KBM-7 (cell line): ENCODE measurements at places on chromosomes 7 and 10.

DNA sequence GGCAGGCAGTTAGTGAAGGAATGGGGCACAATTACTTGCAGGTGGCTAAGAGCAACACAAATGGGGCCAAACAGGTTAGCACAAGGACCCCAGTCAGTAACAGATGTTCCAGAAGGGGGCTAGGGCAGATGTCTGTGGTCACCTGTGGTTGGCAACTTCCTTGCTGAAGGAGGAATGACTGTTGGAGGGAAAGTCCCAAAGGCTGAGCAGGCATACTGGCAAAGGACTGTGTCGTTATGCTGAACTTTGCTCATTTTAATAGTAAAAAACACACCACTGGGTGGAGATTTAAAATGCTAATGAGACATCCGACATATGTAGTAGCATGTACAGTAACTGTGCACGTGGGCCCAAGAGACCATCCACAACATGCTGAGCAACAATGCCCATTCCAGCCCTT, 511.6 kb downstream of the CALN1 start:
- no peak for DNase-seq

GRCh38 chr10:110500515-110500905, 2.8 kb downstream of the DUSP5 start:
- DNase-seq, result no peak

GRCh38 chr10:16769331-16769730, 47.9 kb downstream of the RSU1 start:
- DNase-seq, result no peak

DNA sequence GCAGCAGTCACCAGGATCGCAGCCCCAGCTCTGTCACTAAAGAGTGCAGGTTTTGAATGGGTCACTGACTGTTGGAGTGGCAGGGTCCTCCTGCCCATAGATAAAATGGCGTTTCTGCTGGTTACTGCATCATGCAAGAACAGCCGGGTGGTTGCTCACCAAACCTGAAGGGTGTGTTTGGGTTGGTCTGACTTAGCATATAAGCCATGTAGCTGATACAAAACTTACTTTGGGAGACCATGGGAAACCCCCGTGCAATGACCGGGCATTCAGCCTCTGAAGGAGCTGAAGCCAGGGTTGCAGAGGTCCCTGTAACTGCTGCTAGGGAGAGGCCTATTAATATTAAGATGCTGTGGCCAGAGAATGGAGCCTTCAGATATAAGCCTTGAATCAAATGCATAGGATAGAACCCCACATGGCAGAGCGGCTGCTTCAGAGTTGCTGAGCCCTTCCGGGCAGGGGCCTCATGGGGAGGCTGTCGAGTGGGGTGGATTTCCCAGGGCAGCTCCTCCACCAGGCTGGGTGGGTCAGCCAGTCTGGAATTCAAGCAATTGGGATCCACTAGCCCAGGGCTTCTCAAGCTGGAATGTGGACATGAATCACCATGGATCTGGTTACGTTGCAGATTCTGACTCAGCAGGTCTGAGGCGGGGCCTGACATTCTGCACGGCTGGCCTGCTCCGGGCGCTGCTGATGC, 70.9 kb upstream of the CTBP2 start:
- no peak for DNase-seq

DNA sequence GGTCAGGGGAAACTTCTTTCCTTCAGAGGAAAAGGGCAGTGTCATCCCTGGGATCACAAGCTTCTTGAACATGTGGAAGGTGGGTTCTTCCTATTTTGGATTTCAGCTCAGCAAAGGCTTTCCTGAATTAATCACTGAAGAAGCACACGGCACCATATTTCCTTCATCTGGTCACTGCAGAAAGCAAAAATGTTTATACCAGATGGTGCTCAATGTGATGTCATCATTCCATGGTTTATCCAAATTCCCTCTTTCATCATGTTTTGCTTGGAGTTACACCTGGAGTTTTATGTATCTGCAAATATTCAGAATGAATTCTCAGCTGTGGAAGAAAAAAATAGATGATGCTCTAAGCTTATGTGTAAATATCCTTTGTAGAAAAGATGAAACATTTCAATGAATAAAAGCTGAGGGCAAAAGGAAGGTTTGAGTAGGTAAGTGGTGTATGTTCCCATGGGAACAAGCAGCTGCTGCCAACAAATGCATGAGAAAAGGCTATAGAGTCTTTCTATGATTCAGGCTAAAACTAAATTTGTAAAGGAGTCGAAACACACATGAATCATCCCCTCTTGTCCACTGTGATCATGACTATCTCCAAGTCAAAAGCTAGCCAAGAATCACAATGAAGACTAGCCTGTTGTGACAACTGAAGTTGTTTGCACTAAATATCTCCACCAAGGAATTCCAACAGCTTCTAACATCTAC, 26.9 kb upstream of the BPGM start:
- no peak for DNase-seq

GRCh38 chr10:124009231-124010015, 84.0 kb downstream of the CHST15 start:
- DNase-seq, result no peak

DNA sequence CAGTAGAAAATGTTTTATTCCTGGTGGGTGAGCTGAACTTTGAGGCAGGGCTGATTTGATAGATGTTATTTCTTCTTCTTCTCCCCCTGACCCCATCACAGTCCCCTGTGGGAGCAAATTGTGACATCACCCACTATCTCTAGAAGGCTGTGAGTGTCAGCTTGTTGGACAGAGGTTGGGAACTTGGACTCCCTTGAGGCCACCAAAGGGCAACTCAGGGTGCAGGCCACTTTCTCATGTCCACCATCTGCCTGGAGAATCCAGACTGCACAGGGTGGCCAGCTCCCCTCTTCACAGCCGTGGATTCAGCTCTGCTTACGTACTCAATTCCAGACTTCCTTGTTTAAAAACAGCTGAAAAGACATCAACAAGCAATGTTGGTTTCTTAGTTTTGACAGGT, 103.0 kb downstream of the LRRC18 start:
- DNase-seq, result no peak

GRCh38 chr10:78520737-78521430, 487.2 kb downstream of the RPS24 start:
- DNase-seq, result peak; percentile 47

DNA sequence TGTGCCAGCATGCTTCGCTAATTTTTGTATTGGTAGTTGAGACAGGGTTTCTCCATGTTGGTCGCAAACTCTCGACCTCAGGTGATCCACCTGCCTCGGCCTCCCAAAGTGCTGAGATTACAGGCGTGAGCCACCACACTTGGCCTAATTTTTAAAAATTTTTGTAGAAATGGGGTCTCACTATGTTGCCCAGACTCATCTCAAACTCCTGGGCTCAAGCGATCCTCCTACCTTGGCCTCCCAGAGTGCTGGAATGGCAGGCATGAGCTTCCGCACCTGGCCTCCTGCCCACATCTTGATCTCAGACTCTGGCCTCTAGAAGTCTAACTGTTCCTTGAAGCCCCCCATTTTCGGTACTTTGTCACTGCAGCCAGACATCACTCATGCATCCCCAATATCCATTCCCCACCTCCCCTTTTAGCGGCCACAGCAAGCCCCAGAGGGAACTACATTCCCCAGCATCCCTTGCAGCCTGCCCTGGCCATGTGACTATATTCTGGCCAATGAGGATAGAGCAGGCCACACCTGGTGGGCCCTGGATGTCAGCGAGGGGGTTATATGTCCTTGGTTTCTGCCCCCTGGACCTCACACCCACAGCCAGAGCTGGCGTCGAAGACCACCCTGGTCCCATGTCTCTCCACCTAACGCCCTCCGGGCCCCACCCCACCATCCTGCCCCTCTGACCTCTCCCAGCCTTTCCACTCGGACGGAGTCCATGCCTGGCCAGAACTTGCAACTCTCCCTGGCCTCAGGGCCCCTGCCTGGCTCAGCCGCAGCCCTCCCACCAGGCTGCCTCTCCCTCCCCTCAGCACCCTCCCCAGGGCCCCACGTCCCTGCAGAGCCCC, 33.8 kb downstream of the MICALL2 start:
- DNase-seq, result no peak

DNA sequence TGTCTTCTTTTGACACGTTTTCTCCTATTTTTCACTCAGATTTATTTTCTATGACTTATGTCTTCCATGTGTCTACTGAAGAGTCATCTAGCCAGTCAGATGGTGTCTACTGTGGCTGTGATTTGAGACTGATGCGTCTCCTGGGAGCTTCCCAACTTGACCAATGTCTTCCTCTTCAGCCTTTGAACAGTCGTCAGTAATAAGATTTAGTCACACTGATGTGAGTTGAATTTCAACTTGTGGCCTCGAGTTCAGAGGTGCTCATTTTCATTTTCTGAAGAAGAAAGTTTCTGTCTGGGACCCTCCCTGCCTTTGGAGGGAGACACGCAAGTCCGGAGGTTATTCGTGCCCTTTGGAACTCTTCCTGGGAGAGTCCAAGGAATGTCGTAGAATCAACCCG, 221.9 kb upstream of the INHBA start:
- DNase-seq, result no peak

- peak; percentile 75 for DNase-seq
Measured at GRCh38 chr7:150898475-150899011, 46.2 kb downstream of the AOC1 start.

- peak; percentile 32 for DNase-seq
Measured at GRCh38 chr7:157139111-157139809, 534 bp downstream of the UBE3C start.

DNA sequence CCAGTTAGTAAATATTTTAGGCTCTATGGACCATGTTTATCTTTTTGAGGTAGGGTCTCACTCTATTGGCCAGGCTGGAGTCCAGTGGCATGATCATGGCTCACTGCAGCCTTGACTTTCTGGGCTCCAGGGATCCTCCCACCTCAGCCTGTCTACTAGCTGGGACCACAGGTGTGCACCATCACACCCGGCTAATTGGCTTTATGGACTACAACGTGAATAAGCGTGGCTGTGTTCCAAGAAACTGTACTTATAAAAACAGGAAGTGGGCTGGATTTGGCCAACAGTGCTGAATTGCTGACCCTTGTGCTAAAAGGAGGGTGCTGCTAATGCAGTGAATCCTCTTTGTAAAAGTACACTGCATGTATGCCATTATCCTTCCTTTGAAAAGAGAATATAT, 111.7 kb upstream of the CDK13 start:
- peak; percentile 56 for DNase-seq

DNA sequence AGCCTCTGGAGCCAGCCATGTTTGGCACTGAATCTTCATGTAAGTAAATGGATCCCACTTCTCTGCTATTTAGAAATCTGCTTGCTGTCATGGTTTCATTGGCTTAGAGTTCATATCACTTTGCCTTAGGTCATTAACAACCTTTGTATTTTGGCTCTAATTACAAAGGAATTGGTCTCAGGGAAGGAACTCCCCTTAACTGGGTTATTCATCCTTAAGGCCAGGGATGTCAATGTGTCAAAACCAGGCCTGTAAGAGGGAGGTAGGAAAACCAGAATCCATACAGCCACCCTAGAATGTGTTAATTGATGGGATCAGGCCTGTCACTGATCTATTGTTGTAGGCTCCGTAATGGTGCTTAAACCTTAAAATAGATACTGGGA, 67.3 kb downstream of the ST7 start:
- DNase-seq, result no peak

- no peak for DNase-seq
Measured at GRCh38 chr7:34184466-34184865, 279.1 kb downstream of the BMPER start.

DNA sequence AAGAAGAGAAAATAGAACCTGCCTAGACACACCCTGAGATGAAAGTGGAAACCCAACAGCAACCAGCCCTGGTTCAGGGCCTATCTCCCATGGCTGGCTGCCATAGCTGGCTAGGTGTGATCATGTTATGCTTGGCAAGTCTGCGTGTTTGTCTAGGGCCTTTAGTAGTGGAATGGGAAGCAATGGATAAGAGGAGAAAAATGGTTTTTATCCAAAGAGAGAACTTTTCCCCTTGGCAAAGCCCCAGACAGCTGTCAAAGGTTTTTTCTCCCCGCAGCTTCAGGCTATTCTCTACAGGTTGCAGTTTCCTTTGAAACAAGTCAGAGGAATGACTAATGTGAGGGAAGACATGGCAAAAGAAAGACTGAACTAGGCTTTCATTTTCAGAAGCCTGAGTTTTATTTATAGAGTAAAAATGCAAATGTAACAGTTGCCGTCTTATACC, 161.5 kb downstream of the SEMA3D start:
- no peak for DNase-seq

- DNase-seq, result no peak
Measured at GRCh38 chr7:131284702-131285419, 42.8 kb upstream of the MKLN1 start.

GRCh38 chr10:122531939-122532338, 28.6 kb upstream of the DMBT1 start:
- DNase-seq, result no peak

DNA sequence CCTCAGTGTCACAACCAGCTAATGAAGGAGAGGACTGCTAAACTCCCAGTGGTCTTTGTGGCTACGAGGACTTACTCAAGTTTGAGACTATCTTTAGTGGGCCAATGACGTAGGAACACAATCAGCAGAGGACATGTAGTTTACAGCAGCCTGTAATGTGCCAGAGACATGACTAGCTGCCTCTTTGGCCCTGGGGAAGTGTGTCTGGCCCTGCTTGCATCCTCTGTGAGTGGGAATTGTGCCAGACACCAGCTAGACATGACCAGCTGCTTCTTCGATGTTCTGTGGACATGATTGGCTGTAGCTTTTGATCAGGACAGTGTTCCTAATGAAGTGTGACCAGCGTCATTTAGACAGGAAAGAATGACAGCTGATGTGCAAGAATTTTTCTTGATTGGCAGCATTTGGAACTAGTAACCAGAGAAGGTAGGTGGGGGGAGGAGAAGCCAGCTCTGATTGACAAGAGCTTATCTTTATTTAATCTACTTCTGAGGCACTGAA, 141.7 kb downstream of the AUTS2 start:
- DNase-seq, result no peak

DNA sequence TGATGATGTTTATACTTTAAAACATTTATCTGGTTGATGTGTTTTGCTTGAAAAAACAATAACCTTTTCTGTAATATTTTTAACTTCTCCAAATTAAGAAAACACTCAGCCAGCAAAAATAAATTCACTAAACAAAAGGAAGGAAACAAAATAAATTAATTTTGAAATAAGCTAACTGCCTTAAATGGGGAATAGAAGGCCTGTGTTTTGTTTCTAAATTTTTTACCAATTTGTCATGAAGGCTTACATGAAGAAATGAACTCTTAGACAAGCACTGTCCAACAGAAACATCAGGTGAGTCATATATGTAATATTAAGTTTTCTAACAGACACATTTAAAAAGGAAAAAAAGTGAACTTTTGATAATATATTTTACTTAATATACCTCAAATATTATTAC, 68.5 kb downstream of the LRRN3 start:
- DNase-seq, result no peak

DNA sequence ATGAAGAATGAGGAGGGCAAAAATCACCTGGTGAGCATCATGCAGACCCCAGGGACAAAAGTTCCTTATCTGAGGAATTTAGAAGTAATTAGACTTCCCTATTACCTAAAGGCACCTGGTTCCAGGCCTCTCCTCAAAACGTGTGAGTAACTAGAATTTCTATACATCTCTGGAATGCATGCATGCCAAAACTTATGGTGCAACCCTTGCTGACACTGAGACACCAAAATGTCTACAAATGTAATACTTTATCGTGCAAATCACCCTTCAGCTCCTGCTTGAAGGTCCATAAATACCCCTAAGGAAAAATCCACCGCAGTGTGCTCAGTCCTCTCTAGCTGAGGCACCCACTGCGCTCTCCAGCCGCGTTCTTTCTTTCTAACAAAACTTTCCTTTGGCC, 84.2 kb downstream of the PAXIP1 start:
- no peak for DNase-seq
